ENCODE measurements at places on chromosomes 7 and 10.
A peak's percentile ranks its signal among the peaks of the same experiment; 100 is the strongest.

DNA sequence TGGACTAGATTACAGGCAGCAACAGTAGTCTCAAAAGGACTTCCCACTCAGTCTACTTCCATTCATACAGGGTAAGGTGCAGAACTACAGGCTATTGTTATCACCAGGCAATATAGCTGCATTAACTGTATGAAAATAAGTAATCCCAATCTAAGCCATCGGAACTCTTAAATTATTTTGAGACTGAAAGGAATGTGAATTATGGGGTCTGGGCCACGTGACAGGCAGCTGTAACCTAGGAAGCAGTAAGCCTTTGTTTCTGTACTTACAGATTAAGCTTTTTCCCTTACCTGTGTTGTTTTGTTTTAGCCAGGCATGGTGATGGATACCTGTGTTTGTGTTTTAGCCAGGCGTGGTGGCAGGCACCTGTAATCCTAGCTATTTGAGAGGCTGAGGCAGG, 152.4 kb upstream of the TRIM24 start:
- H3K4me3 ChIP-seq: no peak overlapping the region
- H3K4me1 ChIP-seq: no peaks in the 10 kb centered on the region
- DNase-seq: no peak

DNA sequence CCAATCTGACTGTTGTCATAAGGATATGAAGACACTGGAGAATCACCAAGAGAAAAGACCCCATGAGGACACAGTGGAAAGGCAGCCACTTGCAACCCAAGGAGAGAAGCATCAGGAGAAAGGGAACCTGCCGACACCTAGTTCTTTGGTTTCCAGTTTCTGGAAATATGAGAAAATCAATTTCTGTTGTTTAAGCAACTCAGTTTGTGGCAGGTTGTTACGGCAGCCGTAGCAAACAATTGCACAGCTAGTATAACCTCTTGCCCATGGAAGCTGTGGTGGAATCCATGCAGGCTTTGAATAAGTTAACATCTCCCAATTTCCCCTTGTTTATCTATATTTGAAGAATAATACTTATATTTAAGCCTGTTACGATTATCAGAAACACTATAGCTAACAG, 1103.0 kb upstream of the PHF14 start:
- no peaks in the 10 kb centered on the region for H3K4me1 ChIP-seq
- no peak overlapping the region for H3K4me3 ChIP-seq
- H3K27ac ChIP-seq: no peak overlapping the region
- no peak for DNase-seq
- no peaks in the 10 kb centered on the region for H3K27me3 ChIP-seq

DNA sequence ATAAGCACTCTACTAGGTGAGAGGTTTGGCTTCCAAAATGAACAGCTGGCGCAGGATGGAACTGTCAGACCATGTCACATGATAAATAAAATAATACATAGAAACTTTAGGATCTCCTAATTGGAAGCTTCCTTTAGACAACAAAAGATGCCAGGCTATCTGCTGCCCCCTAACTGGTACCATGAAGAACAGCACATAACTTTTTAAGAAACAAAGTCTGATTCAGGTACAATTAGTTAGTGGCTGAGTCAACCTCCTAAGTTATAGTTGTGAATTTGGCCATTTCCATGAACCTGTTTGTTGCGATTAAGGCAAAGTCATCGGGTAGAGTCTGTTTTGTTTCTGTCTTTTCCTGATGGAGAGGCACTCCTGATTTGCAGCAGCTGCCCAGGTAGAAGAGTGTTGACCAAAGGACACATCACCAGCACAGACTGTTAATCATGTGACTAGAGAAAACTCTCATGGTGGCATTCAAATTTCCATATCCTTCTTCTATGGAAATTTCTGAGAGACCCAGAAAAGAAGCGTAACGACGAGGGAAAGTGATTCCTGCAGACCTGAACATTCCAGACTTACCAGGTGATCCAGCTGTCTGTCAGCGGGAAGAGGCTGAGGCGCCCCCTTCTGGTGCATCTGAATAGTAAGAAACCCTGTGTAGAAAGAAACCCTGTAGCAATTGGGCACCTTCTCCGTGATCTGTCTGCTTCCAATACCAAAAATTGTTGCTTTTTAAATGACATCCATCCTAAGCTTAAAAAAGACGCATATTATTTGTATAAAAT, 8.6 kb upstream of the INHBA start:
- no peak overlapping the region for H3K27ac ChIP-seq
- H3K4me3 ChIP-seq: no peak overlapping the region
- no peaks in the 10 kb centered on the region for H3K36me3 ChIP-seq
- H3K4me1 ChIP-seq: no peaks in the 10 kb centered on the region
- no peak for DNase-seq
- H3K27me3 ChIP-seq: no peaks in the 10 kb centered on the region

- H3K27ac ChIP-seq: peak overlapping the region; percentile 92
- no peaks in the 10 kb centered on the region for H3K36me3 ChIP-seq
- peak overlapping the region; percentile 78 for H3K4me3 ChIP-seq
- no peaks in the 10 kb centered on the region for H3K27me3 ChIP-seq
- no peak for DNase-seq
These were observed 952 bp downstream of the DNMBP start for GRCh38 chr10:100008708-100009282.

DNA sequence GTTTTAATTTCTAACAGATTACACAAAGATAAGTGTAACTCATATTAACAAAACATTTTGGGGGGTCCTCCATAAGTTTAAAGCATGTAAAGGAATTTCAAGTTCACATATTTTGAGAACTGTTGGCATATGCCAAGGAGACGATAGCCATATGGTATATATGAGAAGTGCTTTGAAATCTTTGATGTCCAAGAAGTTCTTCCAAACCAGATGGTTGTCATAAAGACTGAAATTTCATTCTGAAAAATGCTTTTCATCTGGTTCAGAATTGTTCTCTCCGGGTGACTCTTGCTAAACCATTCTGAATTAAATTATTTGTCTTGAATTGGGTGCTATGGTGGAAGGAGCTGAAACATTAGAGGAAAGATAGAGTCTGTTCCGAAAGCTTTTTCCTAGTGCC, 513.0 kb upstream of the AKR1E2 start:
- no peaks in the 10 kb centered on the region for H3K36me3 ChIP-seq
- no peaks in the 10 kb centered on the region for H3K27me3 ChIP-seq
- H3K27ac ChIP-seq: no peak overlapping the region
- H3K4me3 ChIP-seq: no peak overlapping the region
- peaks cover 7% of the 10 kb centered on the region for H3K4me1 ChIP-seq

- no peak overlapping the region for H3K27ac ChIP-seq
- H3K36me3 ChIP-seq: no peaks in the 10 kb centered on the region
- no peak overlapping the region for H3K4me3 ChIP-seq
- H3K4me1 ChIP-seq: no peaks in the 10 kb centered on the region
- no peaks in the 10 kb centered on the region for H3K27me3 ChIP-seq
These were observed 19.4 kb upstream of the SGCE start for GRCh38 chr7:94675356-94675755.

GRCh38 chr10:132546567-132547420, 9.2 kb downstream of the INPP5A start:
- H3K4me1 ChIP-seq: peaks cover 71% of the 10 kb centered on the region
- H3K4me3 ChIP-seq: no peak overlapping the region
- no peaks in the 10 kb centered on the region for H3K36me3 ChIP-seq
- DNase-seq: peak; percentile 60
- H3K27ac ChIP-seq: no peak overlapping the region
- H3K27me3 ChIP-seq: no peaks in the 10 kb centered on the region

- peak overlapping the region; percentile 47 for H3K4me3 ChIP-seq
- no peak overlapping the region for H3K27ac ChIP-seq
- H3K4me1 ChIP-seq: no peaks in the 10 kb centered on the region
These were observed 124.9 kb downstream of the CYP26A1 start for GRCh38 chr10:93198401-93199131.

GRCh38 chr7:37817996-37818720, 30.2 kb upstream of the NME8 start:
- no peaks in the 10 kb centered on the region for H3K27me3 ChIP-seq
- H3K27ac ChIP-seq: no peak overlapping the region
- no peak for DNase-seq
- H3K4me1 ChIP-seq: no peaks in the 10 kb centered on the region

DNA sequence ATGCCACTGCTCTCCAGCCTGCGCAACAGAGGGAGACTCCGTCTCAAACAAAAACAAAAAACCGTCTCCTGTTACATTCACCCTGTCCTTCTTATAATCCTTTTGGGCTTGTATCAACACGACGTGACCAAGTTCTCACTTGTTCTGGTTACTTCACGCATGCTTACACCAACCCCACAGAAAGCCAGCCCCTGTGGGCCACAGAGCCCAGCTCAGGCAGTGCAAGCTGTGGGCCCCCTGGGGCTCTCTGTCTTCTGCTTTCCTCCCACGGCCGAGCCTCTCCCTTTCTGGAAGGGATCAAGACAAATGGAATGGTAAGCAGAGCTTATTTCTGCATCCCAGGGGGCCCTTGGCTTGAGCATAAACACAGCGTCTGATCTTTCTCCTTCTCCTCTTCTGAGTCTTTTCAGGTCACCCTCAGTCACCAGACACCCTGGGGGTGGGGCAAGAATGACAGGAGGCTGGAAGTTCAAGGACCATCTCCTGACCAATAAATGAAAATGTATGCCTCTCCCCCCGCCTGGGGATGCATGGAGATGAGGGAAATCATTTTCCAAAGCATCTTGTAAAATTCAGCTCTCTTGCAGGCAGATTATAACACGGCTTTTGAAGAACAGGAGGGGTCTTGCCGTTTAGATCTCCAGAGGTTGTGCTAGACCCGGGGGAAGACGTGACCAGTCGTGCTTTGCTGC, 19.0 kb upstream of the TRIM56 start:
- no peak overlapping the region for H3K27ac ChIP-seq
- H3K4me1 ChIP-seq: no peaks in the 10 kb centered on the region
- DNase-seq: no peak
- H3K27me3 ChIP-seq: peaks cover 33% of the 10 kb centered on the region

DNA sequence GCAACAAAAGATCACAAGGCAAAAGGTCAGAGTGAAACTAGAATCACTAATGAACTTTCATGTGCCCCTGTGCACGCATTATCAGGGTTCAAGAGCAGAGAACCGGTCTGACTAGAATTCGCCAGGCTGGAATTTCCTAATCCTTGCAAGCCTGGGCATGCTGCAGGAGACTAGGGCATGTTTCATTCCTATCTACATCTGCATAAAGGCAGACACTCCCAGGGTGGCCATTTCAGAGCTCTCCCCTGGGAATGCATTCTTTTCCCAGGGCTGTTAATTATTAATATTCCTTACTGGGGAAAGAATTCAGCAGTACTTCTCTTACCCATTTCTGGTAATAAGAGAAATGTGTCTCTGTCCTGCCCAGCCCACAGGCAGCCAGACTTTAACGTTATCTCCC, 90.5 kb downstream of the CDC14C start:
- no peaks in the 10 kb centered on the region for H3K27me3 ChIP-seq
- no peaks in the 10 kb centered on the region for H3K4me1 ChIP-seq
- H3K36me3 ChIP-seq: no peaks in the 10 kb centered on the region

GRCh38 chr7:40647719-40648118, 512.9 kb downstream of the SUGCT start:
- no peaks in the 10 kb centered on the region for H3K27me3 ChIP-seq
- DNase-seq: no peak
- H3K4me1 ChIP-seq: no peaks in the 10 kb centered on the region
- H3K4me3 ChIP-seq: no peak overlapping the region

All from heart left ventricle (tissue), 16 donors.